Activated CD4-positive, alpha-beta T cell treated with anti-CD3 and anti-CD28 coated beads, Interleukin-2, amount 10 ng/mL, durations not matched to agents 24 days and 14 days (primary cell): ENCODE measurements at places on chromosomes 3 and 15.

- no peak for DNase-seq
These were observed 48.9 kb upstream of the MME start for GRCh38 chr3:155031186-155031585.

DNA sequence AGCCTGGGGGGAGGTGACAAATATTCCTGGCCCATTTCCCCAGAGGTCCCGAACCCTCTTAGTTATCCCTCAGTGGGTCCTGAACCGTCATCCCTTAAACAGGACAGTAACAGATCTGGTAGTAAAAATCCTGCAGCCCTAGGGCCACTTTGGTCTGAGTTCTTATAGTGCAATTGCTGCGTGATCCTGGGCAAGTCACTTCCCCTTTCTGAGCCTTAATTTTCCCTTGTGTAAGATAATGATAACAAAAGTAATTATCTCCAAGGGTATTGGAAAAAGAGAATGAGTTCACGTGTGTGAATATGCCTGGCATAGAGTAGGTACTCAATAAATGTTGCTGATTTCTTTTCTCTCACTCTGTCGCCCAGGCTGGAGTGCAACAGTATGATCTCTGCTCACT is 2.9 kb upstream of the JAGN1 start:
- no peak for DNase-seq

DNA sequence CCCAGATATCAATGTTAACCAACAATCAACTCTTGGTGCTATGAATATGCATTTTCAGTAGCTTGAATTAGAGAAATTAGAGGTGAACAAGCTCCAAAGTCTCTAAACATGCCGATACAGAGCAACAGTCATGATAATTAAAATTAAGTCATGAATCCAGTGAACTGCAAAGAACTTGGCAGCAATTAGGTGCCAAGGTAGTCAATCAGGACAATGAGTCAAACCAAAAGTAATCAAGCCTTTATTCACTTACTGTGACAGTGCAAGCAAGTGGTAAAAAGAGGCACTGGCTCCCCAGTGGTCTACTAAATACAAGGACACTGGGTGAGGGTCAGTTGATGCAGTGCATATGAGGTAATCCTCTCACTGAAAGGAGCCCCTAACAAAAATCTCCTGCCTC is 1.8 kb downstream of the ZNF770 start:
- no peak for DNase-seq

- peak; percentile 71 for DNase-seq
These were observed 6.7 kb downstream of the IDH2 start for GRCh38 chr15:90095521-90095959.

GRCh38 chr3:161770484-161771386 is 274.1 kb downstream of the OTOL1 start:
- peak; percentile 55 for DNase-seq

- no peak for DNase-seq
These were observed 34.2 kb downstream of the APBA2 start for GRCh38 chr15:28919679-28920655.

DNA sequence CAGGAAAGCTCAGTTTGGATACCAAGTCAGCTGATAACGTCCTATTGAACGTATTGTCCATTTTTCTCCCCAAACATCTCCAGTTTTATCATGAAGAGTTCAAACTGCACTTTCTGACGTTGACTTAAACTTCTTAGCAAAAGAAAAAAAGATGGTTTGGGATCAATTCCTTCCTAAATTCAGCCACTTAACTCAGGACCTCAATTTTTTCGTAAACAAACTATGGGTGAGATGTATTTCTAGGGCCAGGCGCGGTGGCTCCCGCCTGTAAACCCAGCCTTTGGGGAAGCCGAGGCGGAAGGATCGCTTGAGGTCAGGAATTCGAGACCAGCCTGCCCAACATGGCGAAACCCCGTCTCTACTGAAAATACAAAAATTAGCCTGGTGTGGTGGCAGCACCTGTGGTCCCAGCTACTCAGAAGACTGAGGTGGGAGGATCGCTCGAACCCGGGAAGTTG is 464 bp upstream of the MRPS25 start:
- DNase-seq, result no peak

DNA sequence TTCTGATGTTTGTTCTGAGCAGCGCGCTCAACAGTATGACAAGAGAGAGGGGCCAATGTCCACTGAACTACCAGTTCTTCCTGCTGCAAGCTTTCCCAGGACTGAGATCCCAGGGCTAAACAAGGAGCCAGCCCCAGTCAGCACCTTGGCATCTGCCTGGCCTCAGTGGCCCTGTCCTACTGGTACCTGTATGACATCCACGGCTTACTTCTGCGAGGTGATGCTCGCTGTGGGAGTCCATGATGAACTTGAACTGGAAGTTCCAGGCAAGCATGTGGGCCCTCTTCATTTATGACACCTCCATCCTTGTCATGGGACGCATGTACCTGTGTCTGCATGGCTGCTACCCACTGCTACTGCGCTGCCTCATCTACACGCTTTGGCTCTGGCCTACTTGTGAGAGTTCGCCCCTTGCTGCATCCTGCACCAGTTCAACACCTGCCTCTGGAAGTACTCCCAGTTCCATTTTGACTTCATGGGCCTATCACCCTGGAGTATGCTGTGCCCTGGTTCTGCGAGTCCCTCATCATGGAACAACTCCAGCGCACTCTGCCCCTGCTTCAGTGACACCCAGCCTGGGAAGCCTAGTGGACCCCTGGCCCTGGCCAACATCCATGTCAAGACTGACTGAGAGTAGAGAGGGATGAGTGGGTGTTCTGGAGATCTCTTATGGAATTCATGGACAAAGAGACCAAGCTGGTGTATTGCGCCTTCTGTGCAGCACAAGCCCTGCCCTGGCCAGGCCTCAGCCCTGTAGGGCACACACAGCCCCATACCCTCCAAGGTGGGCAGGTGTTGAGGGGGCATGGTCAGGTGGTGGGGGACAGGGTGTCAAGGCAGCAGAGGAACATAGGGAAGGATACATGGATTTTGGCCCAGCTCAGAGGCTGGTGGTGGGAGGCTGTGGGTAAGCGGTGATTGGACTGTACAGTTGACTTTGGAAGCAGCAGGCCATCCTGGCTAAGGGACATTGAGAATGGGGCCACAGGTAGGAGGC is 246.8 kb downstream of the NLGN1 start:
- DNase-seq, result no peak

- no peak for DNase-seq
These were observed 20.2 kb upstream of the SLC6A20 start for GRCh38 chr3:45816544-45816943.

DNA sequence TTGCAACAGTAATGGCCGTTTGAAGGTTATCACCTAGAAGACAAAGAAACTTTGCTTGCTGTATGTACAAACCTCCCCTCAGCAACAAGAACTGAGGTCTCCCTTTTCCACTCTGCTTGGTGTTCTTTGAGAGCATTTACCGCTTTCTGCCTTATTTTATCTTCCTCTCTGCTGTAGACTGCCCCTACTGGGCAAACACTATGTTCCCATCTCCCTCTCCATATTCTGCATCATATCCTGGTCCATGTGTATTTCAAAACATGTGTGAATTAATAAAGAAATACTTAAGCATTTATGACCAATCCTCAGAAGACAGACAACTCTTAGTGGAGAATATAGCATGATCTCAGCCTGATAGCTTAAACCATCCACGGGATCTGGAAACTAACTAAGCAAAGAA is 64.4 kb downstream of the ATP13A5 start:
- no peak for DNase-seq

- DNase-seq, result peak; percentile 16
These were observed 316.4 kb downstream of the THSD4 start for GRCh38 chr15:71431343-71432336.

DNA sequence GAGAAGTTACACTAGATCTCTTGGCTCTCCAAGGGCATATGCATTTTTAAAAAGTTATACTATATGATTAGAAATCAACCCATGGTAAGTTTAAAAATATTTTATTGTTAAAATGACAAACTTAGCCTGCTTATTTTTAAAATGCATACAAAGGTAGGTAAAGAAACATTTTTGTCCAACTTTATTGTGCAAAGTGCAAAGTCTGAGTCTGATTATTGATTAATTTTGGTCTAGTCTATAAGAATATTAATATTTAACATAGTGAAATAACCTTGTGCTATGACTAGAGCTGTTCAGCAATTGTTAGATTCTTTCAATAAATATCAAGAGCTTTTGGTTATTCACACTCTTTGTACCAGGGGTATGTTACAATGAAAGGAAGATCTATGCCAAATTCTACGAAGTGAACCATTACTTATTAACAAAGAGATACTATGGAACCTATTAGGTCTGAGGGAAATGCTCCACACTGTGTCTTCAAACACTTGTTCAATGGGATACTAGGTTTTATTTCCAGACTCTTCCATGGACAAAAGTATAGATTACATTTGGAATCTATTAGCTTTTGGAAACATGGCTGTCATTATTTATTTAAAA is 70.4 kb downstream of the DIPK2A start:
- DNase-seq, result no peak

GRCh38 chr3:46462511-46462910 is 2.2 kb downstream of the LTF start:
- DNase-seq, result no peak

- no peak for DNase-seq
These were observed 33.4 kb downstream of the FANCD2OS start for GRCh38 chr3:10074666-10075065.

GRCh38 chr3:171813897-171814460 is 3.7 kb upstream of the PLD1 start:
- DNase-seq, result peak; percentile 59

- no peak for DNase-seq
These were observed 37.6 kb downstream of the HHLA2 start for GRCh38 chr3:108333961-108334360.

DNA sequence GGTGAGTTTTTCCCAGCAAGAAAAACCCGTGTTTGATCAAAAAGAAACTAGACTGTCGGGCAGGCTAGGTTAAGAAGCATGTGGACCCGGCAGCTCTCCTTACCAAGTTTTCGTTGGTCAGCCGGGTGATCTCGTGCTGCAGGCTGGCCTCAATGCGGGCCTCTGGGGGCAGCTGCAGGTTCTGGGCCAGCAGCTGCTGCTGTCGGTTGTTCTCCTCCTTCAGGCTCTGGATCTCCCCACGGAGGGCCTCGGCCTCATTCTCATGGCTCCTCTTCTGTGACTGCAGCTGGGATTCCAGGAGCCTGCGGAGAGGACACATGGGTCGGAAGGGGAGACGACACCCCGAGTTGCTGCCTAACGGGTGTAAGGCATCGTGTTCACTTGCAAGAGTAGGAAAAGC is 44.5 kb upstream of the MYO5C start:
- DNase-seq, result no peak

DNA sequence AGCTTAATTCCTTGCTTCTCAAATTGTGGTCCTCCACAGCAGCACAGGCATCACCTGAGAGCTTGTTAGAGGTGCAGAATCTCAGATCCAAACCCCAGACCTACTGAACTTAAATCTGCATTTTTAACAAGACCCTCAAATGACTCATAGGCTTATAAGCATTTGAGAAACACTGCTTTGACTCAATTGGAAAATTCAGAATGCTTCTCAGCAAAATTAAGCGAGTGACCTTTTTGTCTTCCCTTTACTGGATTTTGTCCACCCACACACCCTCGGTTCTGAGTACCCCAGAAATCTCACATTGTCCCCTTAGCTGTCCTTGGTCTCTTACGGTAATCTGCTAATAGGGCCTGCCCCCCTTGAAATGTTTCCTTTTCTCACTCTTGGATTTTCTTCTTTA is 17.9 kb downstream of the CD80 start:
- no peak for DNase-seq

- DNase-seq, result no peak
These were observed 35.1 kb downstream of the GASK1A start for GRCh38 chr3:43014241-43014640.

- no peak for DNase-seq
These were observed 142.8 kb upstream of the PEX5L start for GRCh38 chr3:180179562-180179961.

- no peak for DNase-seq
These were observed 28.0 kb downstream of the ARHGAP31 start for GRCh38 chr3:119322021-119322834.

DNA sequence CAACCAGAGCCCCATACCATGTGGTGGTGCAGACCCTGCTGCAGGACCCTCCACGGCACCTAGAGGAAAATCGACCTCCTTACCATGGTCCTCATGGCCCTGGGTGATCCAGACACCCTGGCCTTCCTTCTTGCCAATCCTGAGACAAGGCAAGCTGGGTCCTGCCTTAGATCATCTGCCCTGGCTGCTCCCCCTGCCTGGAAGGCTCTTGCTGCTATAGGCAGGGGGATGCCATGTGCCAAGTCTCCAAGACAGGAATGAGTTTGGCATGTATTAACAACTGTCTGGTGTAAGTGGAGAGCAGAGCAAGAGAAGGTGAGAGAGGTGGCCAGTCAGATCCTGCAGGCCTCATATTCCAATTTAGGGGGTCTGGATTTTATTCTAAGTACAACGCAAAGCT is 7.5 kb downstream of the HEG1 start:
- DNase-seq, result no peak

DNA sequence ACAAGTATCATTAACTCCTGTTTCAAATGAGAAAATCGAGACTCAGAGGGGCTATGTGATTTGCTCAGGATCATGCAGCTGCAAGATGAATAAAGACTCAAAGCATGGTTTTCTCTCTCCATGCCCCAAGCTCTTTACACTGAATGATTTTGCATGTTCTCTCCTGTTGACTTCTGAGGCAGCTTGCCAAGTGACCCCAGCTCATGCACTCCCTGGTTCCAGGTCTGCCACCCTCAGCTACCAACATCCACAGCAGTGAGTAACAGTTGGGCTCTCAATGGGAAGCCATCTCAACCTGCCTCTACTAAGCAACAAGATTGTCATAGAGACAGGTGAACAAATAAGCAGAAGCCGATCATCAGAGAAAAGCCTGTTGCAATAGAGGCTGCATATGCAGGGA is 116.9 kb upstream of the GADL1 start:
- DNase-seq, result no peak
